A172 (cell line): ENCODE measurements at places on chromosomes 12 and 14.

DNA sequence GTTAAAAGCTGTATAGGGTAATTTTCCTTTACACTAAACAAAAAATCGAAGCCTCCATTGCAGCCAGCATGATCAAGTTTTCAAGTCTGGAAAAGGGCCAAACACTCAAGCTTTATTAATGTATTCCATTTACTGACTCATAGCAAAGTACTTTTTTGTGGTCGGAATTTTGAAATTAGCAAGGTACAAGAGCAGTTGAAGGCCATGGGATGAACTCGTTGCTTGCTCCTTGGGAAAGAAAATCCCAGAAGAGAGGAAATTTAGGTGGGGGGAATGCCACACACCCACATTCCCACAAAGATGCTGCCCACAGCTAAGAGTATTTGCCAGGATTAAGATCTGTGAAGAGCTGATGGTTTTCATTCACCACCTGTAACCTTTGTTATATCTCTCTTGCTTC lies 333.7 kb downstream of the EGLN3 start:
- peak; percentile 55 for DNase-seq

DNA sequence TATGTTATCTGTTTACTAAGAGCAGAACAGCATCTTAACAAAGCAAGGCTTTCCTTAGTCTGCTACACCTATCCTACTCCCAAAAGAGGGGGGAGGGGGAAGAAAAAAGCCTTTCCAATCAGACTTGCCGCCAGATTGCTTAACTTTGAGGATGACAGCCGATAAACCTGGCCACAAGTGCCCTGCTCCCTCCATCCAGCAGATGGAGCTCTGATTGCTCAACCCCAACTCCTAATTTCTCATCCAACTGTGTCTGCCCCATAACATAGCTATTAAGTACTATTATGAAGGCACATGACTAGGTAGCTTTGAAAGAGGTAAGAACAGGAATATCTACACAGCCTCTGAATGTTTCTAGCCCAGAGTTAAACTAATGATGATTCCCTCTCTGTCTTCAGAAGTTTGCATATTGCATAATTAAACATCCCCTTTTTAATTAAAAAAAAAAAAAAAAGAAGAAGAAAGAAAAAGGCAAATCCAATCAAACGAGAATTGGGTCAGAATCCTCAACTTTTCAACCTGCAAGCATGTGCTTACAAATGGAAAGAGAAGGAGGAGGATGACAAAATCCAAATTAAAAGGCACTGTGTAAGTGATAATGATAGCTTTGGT lies 247.4 kb downstream of the GALC start:
- DNase-seq: peak; percentile 19

- DNase-seq: no peak
Measured at GRCh38 chr12:50706606-50707005, 57.3 kb upstream of the ATF1 start.

GRCh38 chr14:100122481-100123223 lies 36.8 kb downstream of the DEGS2 start:
- DNase-seq: no peak

- DNase-seq: no peak
Measured at GRCh38 chr12:45626965-45627364, 102.5 kb upstream of the ARID2 start.

GRCh38 chr12:120693848-120694247 lies 6.9 kb downstream of the MLEC start:
- DNase-seq: no peak

DNA sequence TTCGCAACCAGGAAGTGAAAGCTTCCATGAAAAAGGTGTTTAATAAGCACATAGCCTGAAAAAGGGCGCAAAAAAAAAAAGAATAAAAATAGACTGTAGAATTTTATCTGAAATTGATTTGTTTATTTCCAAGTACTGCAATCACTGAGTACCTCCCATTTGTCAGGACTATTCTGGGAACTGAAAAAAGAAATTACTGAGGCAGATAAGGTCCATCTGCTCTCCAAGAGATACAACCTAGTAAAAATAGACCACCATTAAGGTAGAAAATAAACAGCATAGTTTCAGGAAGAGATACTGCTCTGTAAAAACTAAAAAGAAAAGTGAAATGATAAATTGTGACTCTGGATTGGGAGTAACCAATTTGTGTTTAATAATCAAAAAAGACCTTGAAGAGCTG lies 24.7 kb downstream of the OR4N2 start:
- no peak for DNase-seq

- DNase-seq: no peak
Measured at GRCh38 chr14:54381821-54382220, 15.0 kb upstream of the CDKN3 start.

- DNase-seq: no peak
Measured at GRCh38 chr12:51890133-51890464, 2.2 kb downstream of the ANKRD33 start.

- peak; percentile 74 for DNase-seq
Measured at GRCh38 chr12:79055926-79056674, 191.5 kb downstream of the SYT1 start.

DNA sequence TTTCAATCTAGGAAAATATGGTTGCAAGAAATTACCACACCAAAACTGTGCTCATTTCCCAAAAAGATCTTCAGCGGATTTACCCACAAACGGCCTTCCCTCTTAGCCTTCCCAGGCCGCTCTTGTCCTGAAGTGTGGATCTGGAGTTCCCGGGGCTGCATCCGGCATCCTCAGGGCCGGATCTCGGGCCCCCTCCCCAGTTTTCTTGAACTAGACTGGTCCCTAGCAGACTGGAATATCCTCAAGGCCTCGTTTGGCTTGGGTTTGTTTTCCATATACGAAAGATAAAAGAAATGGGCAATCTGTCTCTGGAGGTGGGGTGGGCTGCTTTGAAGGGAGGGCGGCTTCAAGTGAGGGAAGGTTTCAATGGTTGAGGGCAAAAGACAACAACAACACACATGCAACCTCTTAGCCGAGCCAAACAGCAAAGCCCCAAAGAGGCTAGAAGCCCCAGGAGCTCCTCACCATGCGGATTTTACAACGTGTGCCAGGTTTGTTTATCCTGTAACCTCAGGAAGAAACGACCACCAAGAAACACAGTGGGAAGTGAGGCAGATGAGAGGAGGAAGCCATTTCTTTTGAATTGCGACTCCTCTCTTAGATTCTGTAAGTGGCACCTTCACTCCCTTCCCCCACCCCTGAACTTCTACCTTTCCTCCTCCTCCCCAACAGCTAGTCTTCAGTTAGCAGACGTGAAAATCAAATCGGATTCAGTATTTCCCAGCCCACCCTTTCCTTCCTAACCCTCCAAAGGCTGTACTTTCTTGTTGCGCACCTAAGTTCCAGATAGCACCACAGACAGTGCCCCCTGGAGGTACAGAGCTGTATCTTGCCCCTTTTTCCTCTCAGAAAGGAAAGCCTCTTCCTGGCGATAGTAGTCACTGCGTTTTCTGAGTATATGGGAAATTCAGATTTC lies 2.6 kb downstream of the MYF6 start:
- DNase-seq: no peak

DNA sequence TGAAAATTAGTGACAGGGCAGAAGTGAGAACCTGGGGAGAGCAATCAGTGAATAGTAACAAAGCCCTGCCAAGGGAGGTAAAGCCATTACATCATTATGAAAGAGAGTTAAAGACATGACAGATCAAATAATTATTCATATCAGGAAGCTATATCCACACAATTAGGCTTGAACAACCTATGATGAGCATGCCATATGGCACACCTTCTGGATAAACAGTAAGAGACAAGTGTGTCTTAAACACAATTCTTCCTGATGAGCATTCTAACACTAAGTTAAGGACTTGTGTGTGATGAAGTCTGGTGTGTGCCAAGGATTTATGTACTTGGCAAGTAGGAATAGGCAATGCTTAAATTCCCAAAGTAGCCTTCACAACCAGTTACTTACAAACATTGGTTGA lies 76.1 kb downstream of the GALNT4 start:
- DNase-seq: no peak
